ENCODE measurements at places on chromosomes 2 and 18.
A peak's percentile ranks its signal among the peaks of the same experiment; 100 is the strongest.

GRCh38 chr18:38312532-38312931 lies 746.9 kb upstream of the CELF4 start:
- DNase-seq = no peak

GRCh38 chr2:85405201-85406059 lies 4.7 kb downstream of the CAPG start:
- peak; percentile 46 for DNase-seq

- no peak for DNase-seq
Observed at GRCh38 chr18:1663879-1664705, 759.4 kb downstream of the ADCYAP1 start.

GRCh38 chr18:10565835-10566234 lies 40.0 kb downstream of the NAPG start:
- no peak for DNase-seq

DNA sequence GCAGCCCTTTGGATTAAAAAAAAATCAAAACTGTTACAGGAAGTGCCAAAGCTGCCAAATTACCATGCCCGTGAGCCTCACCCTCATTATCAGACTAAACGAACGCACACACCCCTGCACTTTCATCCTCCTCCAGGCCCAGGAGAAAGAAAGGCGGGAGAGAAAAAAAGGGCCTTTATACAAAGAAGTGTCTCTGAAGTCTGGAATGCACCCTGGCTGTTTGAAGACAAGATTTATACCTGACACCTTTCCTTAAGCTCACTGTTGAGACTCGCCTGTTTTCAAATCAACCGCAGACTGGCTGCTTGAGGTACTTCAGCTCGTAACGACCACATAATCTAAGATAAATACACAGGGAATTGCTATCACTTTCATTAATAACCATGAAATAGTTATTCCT lies 31.0 kb downstream of the EDAR start:
- no peak for DNase-seq
